ENCODE measurements at places on chromosomes 2 and 18.

- no peak for DNase-seq
Observed at GRCh38 chr18:292271-292670, 24.4 kb upstream of the THOC1 start.

DNA sequence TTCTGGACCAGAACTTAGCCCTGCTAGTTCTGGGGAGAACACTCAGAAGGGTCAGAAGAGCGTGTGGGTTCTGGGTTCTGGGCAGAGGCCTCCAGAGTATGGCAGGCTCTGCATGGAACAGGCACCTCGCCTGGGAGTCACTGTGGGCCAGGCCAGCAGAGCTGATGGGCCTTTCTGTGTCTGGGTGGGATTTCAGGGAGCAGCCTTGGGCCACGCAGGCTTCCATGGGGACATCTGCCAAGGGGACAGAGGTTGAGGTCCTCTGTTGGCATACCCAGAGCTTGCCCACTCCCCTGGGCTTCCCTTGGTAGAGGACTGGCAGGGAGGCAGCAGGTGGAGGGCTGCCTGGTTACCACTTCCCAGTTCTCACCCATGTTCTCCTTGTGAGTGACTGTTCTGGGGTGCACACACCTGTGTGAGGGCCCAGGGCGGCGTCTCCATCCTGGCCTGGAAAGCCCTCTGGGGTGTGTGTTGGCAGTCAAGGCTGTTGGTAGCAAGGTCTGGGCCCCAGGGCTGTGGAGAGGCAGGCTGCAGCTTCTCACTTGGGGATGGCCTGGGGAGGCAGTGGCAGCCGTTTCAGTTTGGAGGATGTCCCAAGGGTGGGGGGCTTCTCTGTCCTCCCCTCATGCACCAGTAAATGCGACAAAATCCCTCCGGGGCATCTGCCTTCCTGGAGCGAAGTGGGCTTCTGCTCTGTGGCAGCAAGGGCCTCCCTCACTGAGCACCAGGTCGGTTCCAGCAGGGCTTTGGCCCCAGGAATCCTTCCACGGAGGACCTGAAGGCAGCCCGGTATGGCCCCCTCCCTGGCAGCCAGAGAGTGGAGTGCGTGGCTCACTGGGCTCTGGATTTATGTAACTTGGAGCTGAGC, 74.6 kb upstream of the HDAC4 start:
- DNase-seq, result no peak

DNA sequence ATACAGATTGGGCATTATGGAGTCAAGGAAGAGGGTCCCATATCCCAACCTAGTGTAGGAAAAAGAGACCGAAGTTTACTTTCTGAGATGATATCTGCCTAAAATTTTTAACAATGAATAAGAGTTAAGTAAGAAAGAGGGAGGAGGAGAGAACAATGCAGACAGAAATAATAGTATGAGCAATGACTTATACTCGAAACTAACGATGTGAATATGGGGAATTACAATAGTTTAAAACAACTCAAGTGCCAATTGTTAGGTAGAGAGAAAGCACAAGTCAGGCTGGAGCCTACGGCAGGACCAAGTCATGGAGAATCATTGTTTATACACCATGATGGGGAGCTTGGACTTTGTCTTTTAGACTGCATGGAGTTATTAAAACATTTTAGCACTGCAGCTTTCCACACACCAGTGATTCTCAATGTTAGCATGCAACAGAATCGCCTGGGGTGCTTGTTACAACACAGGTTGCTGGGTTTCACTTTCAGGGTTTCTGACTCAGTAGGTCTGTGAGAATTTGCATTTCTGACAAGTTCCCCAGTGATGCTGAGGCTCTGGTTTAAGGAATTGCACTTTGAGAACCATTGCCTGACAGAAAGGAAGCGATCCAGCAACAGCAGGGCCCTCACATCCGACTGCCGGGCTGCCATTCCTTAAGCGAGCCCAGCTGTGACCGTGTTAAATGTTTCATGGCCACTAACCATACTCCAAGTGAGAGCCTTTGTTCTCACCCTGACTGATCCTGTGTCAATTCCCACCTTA, 511.2 kb downstream of the DCDC2C start:
- DNase-seq, result no peak

DNA sequence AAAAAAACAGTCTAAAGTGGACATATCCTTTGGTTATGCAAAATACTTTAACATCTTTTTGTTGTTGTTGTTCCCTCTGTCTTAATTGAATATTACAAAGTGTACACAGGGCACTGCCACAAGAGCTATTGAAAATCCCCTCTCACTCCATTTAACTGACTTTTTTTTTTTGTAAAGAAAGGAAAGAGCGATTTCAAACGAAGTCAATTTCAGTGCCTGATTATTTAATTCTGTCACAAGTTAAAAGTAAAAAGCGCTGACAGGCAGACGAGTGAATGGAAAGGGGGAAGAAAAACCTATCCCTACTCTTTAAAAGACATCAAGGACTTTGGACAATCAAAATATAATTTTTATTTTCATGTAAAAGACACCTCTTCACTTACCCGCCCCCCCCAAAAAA, 1.9 kb downstream of the FIGN start:
- DNase-seq, result no peak

DNA sequence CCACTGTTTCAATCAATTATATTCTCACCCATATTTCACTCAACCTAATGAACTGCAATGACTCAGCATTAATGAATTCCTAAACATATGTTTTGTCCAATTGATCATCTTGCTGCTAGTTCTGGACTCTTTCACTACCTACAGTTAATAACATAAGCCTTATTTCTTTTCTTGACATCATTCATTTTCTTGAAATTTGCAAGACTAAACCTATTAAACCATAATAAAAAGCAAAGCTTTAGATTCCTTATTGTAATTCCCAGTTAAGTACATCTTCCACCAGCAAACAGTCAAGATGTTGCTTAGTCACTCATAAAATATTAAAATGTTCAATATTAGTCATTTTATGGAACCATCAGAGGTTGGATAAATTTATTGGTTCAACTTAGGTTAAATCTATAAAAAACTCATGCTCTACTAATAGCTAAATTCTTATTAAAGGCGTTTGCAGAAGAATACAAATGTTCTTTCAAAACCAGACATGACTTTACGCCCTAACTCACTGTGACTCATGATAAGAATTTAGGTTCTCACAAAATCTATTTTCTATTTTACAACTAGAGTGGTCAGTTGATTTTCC, 599.4 kb downstream of the RNF144A start:
- DNase-seq, result no peak

DNA sequence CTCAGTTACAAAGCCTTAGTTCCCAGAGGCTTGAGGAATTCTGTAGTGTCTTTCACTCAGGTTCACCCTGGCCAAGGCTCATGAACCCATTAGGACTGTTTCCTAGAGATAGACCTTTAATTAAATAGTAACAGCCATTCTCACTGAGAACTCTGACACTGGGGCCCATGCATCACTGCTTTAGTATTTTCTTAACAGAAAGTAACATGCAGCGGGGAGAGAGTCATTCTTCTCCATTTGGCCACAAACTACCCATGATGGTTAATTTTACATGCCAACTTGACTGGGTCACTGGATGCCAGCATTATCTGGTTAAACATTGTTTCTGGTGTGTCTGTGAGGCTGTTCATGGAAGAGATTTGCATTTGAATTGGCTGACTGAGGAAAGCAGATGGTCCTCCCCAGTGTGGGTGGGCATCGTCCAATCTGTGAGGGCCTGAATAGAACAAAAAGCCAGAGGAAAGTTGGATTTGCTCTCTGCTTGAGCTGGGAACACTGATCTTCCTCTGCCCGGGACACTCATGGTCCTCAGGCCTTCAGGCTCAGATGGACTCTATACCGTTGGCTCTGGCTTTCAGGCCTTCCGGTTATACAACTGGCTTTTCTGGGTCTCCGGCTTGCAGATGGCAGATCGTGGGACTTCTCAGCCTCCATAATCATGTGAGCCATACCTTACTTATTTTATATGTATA, 5.6 kb upstream of the CPLX4 start:
- no peak for DNase-seq

DNA sequence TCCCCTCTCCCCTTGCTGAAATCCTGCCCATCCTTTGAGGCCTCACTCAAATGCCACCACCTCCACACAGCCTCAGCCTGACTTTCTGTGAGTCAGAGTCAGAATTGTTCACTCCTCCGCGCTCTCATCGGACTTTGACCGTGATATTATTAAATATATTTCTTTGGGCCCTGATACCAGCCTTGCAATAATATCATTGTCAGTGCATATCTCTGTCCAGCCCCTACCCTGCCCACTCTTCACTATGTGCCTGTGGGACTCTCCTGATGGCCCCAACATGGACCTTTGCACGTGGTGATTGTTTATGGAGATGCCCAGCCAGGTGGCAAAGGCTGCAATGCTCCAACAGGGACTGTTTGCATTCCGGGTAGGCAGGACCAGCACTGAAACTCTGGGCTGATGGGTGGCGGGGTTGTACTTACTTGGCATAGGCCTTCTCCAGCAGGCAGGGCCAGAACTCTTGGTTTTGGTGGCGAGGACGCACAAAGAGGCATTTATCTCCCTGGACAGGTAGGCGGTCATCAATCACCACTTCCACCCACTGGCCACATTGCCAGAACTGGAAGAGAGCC, 37.3 kb downstream of the CAPN13 start:
- DNase-seq, result no peak

- DNase-seq, result no peak
Observed at GRCh38 chr2:74756356-74756890, 77.5 kb upstream of the HK2 start.

- DNase-seq, result no peak
Observed at GRCh38 chr2:88170472-88170892, 336 bp downstream of the THNSL2 start.

DNA sequence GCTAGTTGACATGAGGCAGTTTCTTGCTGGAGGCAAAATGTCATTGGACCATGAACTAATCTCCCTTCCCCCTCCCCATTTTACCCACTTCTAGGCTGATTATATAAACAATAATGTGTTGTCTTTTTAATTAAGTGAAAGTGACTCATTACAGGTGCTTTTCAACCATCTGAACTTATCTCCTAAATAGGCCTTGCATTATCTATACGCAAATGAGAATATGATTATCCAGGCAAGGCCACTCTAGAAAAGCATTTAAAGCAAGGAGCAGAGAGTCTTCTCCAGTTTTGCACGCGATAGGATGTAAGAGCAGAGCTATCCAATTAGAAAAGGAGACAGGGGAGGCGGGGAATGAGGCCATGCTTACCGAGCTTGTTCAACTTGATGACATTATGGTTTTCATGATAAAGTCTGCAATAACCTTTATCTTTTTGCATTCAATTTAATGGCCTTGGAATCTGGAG, 286.1 kb upstream of the SIX3 start:
- DNase-seq, result no peak

GRCh38 chr2:127011796-127012195, 95.2 kb downstream of the BIN1 start:
- no peak for DNase-seq

- no peak for DNase-seq
Observed at GRCh38 chr2:99490623-99491461, 1.0 kb upstream of the REV1 start.

Data from GM20000 (cell line).